Activated gamma-delta T cell (primary cell): ENCODE measurements at places on chromosomes 1 and 21.

DNA sequence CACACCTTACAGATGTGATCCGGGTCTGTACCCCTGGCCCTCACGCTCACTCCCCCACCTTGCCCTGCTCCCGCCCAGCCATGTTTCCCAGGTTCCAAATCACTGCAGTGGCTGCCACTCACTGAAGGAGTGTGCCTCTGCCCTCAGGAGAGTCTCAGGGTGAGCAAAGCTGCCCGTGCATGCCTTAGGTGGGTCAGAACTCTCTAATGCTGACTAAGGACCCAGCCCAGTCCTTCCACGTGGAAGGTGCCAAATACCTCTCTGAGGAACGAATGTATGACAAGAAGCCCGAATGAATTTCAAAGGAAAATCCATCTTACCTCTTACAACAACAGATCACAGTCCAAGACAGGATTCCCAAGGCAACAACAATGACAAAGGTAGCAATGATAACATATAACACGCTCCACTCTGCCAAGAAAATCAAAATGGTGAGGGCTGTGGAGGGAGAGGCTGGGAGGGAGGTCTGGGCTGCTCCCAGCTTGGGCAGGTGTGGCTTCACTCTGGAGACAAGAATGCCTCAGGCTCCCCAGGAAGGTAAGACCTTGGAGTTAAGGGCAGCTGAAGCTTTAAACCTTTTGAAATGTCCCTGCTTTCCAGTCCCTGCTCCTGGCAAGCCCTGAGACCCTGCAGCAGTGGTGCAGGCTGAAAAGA is 115.2 kb downstream of the KIAA0319L start:
- no peak for DNase-seq

GRCh38 chr1:222886878-222887351 is 72.1 kb downstream of the DISP1 start:
- DNase-seq: no peak

- no peak for DNase-seq
These were observed 87.7 kb upstream of the LYPLAL1 start for GRCh38 chr1:219085988-219086387.

DNA sequence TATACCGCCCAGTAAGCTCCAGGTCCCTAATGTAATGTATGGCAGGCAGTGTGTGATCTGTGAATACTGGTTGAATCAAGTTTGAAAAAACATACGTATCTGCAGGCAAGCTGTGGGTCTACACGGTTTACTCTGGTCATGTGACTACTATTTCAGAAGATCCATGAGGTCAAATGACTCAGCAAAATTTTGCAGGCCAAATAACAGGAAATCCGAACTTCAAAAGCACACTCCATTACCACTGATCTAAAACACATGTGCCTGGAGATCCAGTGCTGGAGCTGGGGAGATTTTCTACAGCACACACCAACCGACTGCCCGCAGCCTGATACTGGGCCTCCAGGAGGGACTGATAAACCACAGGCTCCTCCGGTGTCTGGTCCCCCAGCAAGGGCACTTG is 64.5 kb upstream of the SLC44A3 start:
- DNase-seq: no peak

GRCh38 chr1:19374926-19375325 is 62.8 kb downstream of the SLC66A1 start:
- DNase-seq: no peak

GRCh38 chr1:68812333-68812732 is 315.5 kb upstream of the DEPDC1 start:
- no peak for DNase-seq

DNA sequence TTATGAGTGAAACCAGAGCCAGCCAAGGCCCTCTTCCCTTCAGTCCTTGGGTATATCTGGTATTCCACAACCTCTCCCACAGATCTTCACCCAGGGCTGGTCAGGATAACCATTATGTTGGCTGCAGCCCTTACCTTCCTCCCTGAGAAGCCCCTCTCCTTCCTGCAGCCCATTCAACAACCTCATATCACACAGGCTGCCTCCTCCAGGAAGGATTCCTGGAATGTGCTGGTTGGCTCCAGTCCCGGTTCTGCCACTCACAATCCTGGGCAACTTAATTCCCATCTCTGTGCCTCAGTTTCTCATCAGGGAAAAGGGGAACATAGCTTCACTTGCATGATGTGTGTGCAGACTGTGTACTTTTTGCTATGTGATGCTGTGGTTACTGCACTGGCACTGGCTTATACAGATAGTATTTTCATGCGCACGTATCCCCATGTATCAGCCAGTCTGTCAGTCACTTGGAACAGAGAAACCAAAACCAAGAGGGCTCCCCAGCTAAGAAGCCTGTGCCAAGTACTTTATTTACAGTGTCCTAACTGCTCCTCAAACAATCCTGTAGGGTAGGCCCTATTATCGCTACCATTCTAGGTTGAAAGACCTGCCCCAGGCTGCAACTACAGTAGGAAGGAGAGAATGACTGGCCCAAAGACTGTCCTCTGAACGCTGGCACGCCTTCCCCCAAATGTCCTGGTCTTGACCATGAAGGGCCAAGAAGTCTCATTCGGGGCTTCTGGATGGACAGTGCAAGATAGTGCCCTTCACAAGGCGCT is 39.9 kb upstream of the PPP1R15B start:
- DNase-seq: no peak

DNA sequence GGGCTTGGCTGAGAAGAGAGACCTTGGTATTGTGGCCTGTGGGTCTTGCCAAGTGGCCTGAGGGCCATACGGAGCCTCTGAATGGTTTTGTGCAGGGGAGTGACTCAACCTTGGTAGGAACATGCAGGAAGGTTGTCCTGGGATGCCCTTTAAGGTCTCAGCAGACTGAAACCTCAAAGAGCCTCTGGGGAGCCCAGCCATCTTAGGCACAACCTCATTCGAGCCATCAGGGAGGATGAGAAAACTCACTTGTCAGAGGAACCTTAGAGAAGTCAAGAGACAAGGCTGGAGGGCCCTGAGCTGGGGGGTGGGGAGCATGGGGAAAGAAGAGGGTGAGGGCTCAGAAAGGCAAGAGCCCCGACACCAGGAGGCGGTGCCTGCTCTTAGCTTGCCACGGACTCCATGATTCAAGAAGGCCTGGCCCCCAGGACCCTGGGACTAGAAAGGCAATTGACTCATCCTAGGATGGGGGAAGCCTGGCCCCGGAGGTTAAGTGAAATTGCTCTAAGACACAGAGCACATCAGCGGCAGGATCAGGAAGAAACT is 13.0 kb downstream of the IFI6 start:
- DNase-seq: no peak

DNA sequence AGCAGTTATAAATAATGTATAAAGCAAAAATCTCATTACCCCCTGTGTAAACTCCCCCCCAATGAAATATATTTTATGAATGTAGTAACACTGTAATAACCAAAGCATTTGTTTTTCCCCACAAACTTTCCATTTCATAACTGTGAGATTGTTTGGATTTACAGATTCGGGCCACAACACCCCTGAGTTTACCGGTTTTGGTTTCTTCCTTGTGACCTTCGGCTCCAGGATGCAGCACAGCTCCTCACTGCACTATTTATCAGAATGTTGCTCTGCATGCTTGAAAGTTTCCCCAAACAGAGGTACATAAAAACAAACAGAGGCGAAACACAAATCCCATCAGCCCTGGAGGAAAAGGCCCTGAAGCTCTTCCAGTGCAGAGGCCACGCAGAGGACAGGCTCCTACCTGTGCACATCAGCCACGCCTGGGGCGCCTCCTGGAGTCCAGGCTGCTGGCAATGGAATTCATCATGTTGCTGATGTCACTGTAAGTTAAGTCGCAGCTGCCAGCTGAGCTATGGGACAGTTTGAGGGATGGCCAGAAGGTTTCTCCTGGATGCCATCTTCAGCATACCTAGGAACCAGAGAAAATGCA is 122.0 kb downstream of the LMO4 start:
- DNase-seq: no peak

- DNase-seq: no peak
These were observed 599 bp upstream of the ITPKB start for GRCh38 chr1:226739696-226740065.

DNA sequence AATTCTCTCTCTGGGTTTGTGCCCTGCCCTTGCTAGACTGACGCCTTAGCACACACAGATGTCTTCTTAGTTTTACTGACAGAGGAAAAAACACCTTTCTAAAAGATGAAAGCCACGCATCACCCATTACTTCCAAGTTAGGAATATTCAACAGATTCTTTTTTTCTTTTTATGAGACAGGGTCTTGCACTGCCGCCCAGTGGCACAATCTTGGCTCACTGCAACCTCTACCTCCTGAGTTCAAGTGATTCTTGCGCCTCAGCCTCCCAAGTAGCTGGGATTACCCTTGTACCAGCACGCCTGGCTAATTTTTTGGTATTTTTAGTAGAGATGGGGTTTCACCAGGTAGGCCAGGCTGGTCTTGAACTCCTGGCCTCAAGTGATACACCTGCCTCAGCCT is 169.2 kb downstream of the APP start:
- no peak for DNase-seq

DNA sequence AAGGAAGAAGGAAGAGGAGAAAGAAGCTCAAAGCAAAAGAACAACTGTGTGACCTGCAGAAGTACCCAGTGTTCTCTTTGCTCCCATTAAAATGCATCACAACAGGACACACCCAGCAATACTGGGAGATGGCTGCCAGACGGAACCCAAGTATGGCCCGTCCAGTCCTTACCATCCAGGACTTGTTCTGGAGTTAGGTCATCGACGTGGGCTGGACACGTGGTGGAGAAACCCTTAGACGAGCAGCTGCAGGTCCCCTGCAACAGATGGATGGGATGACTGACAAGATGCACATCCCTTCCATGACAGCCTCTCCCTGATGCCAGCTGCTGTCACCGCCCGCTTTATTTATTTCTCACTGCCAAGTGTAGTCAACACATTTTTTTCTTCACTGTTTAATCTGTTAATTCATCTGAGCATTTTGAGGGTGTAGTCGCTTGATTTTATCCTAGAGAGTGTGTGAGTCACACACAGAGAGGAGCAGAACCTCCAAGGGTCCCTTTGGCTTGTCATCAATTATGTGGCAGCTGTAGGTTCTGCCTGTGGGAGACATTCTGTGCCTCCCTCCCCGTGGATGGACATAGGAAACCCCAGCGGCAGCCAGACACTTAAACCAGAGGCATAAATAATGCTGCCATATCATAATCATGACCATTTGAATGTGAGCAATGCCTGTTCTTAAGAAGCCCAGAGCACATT is 80.9 kb downstream of the ABCA4 start:
- no peak for DNase-seq

DNA sequence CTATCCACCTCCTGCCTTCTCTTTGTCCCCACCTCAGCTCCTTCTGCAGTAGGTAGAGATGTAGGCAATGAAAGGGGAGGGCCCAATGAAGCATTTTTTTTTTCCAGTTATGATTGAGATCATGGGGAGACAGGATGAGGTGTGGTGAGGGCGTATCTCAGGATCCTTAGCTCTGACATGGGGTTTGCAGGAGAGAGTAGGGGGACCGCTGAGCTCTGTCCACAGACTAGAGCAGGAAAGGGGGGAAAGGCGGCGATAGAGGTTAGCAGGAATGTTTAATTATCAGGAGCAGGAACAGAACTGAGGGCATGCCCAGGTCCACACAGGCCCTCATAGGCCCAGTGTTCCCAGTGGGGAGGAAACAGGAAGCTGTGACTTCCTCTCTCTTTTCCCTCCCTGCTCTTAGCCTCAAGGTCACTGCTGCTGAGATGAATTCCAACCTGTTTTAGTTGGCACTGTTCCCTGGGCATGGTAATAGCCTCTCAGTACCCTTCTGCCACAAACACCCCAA is 901 bp upstream of the RXFP4 start:
- DNase-seq: no peak

DNA sequence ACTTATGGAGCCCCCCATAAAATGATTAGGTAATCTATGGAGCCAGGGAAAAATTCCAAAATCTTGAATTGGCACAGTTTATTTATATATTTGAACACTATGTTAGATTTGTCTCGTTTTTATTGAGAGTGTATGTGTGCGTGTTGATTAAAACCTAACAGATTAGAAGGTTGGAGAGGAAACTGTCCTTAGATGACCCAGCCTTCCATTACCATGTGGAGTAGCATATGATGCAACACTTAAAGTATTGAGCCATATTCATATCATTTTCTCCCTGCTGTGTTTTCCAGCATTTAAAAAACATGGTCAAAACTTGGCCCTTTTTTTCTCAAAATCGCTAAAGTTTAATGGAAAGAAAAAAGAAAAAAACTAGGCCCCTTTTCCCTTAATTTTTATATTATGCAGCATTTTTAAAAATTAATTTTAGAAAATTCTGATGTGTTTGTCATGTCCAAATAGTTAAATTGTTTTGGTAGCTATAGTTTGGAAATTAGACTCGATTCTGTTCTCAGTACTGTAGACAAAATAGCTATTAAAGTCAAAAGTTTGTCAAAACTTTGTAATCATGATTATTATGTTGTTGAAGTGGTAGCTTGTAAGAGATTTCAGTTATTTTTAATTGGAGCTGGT is 2.3 kb downstream of the LRRC8D start:
- DNase-seq: no peak

DNA sequence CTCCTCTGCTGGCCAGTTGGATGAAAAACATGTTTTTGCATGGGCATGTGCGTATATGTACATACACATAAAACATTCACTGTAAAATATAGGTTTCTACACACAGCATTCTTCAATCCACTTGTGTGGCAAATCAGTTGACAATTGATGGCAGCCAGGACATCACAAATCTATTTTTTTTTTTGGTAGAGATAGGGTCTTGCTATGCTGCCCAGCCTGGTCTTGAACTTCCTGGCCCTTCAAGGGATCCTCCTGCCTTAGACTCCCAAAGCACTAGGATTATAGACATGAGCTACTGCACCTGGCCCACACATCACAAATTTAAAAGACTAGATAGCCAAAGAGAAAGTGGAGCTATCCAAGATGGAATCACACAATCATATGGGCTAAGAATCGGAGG is 39.6 kb downstream of the ARHGEF11 start:
- no peak for DNase-seq

GRCh38 chr21:16842696-16843035 is 670.2 kb upstream of the CXADR start:
- no peak for DNase-seq

DNA sequence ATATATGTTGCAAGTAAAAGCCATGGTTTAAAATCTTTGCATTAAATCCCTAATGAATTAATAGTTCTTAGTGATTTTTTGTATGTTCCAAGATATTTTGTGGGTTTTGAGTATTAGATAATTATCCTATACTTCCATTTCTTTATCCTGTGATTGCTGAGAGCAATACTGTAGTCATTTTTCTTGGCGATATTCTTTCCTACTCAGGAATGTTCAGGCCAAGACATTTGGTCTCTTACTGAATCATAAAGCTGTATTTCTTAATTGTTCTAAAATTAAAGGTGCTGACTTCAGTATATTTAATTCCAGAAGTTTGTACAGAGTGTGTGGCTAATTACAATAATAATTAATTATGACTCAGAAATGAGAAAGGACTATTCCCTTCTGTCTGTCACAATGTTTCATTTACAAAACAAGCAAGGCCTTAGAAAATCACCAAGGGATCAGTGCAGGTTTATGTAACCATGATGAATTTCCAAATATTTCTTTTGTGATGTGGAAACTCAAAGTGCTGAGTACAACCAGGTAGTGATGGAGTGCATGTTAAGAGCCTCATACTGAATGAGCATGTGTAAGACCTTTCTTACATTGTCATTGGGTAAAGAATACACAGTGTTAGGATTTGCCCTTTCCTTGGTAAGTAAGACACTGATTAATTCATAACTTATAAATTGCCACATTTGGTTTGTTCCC is 161.2 kb downstream of the HMCN1 start:
- no peak for DNase-seq
